Effector memory CD8-positive, alpha-beta T cell (primary cell): ENCODE measurements at places on chromosomes 12 and 14.

DNA sequence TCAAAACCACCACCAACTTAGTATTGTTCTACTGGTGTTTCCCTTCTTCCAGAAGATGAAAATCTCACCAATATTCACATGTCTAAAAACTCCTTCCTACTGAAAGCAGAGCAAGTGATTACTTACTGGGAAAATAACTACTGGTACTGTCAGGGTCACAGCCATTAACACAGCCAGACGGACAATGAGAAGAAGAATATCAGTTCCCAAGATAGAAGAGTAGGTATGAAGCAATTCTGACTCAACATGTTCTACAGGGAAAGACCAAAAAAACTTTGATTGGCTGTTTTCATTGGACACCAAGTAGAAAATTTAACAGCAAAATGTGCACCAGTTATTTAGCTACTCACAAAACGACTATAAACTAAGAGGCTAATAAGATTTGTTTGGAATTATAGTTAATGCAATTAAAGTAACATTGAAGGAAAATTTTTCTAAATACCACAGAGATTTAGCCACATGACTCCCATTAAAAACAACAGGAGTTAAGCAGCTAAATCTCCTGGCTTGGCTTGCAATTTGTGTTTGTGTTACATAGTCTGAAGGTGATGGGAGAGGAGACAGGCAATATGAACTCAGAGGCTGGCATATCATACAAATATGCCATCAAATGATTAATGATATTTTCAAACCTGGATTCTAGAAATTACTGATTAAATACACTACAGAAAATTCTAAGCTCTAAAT lies 9.5 kb downstream of the SLC38A2 start:
- DNase-seq, result no peak

GRCh38 chr14:51168215-51168613 lies 71.8 kb upstream of the TMX1 start:
- DNase-seq, result no peak

GRCh38 chr14:105397350-105397931 lies 897 bp upstream of the TEX22 start:
- no peak for DNase-seq

DNA sequence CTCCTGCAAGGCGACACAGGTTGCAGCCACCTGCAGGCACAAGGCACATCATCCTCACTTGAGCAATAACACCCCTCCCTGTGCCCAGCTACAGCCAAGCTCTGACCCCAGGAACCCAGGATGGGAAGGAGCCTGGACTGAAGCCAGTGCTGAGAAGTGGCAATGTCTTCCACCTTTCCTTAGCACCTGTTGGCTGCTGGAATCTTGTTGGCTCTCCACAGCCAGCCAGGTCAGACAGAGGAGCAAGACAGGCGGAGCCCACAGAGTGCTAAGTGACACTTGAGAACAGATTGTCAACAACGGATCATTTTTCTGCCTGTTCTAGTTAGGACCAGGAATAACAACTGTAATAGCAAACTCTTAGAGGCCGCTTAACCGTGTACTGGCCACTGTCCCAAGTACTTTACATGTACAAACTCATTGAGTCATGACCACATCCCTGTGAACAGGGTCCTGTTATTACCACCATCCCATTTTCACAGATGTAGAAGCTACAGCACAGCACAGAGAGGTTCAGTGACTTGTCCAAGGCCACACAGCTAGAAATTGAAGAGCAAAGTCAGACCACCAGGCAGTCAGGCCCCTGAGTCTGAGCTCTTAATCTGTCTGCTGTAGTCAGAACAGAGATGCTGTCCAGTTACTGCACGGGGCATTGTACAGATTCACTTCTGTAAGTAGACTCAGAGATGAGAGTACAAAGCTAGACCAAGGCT lies 45.6 kb downstream of the RNFT2 start:
- DNase-seq, result no peak

GRCh38 chr14:24706351-24706750 lies 72.4 kb upstream of the GZMB start:
- DNase-seq, result no peak

DNA sequence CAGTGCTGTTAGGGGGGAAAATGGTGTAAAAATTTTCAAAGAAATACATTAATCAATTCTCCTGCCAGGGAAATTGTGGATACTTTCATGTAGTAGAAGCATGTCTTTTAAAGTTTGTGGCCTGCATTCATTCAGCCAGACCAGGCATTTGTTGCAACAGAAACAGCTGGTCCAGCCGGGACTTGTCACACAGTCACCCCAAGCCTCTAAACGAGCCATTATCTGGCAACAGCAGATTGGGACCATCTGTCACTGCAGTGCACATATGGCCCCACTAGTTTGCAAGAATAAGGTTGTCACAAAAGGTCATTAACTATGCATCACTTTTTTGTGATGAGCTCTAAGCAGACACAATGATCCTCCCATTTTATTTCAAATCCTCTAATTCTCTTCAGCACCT lies 193.9 kb downstream of the PHLDA1 start:
- DNase-seq, result no peak

DNA sequence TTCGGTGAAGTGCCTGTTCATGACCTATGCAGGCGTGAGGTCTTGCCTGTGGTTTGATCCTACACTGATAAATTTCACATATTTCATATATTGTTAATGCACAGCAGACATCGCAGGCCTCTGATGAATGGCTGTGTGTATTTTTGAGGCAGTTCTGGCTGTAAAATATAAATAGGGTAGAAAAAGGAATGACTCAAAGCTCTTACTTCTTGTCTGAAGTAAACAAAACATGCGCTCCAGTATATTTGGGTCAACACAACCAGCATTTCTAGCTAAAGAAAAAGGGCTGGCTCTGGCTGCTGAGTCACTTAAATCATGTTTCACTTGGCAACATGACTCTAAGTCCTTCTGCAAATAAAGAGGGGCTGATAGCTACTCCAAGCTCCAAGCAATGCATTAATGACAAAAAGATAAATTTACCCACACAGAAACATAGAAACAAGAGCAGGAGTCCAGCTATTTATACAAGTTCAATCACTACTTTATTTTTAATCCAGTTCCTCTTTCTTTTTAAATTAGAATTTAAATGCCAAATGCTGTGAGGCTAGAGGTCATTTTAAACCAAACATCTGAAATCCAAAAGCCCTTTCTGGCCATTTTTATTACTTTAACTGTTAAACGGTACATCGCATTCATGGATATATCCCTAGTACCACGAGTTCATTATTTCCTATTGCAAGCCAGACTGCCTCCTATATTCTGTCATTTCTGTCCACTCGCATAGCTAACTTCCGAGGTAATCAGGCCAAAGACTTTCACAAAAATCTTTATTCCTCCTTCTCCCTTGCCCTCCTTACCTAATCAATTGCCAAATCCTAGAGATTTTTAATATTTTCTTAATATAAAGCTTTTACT lies 54.3 kb upstream of the TMCC3 start:
- no peak for DNase-seq

DNA sequence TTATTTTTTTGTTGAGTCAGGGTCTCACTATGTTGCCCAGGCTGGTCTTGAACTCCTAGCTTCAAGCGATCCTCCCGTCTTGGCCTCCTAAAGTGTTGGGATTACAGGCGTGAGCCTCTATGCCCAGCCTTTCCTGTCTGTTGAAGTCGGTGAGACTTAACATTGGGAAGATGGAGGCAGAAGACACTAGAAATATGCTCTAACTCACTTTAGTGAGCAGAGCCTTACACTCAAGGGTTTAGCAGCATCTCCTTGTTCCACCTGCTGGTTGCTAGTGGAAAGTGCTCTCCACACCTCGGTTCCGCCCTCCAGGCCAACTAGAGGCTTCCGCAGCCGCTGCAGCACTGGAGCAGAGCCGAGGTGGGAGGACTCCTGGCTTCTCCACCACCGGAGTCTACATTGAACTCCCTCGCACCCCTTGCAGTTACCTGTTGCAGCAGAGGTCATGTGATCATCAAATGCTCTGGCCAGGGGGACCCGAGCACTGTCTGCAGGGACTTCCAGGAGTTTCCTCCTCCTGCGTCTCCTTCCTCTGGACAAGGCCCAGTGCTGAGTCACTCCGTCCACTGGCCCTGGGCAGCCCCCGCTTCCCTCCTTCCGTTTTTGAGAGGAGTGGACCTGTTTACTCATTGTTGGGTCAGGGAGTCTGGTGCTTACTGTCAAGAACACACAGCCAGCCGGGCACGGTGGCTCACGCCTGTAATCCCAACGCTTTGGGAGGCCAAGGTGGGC lies 9.4 kb upstream of the HVCN1 start:
- peak; percentile 67 for DNase-seq

DNA sequence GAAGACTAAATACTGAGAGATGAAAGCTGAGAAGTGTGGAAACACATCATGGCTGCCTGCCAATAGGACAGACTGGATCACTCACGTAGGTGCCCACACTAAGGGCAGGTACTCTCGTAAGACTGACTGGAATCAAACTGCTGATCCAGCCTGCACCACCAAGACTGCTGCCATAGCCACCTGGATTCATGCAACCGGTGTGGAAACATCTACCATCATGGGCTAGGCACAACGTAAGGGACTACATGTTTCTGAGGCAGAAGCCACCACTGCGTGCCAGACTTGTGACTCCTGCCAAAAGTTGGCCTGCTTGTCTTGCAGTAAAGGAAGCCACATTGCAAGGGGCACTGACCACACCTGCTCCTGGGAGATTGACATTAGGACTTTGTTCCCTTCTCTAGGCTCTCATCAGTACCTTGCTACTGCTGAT lies 3.8 kb downstream of the POMT2 start:
- no peak for DNase-seq
